AG04449 (cell line): ENCODE measurements at places on chromosomes 7 and 10.

- no peak for DNase-seq
Observed at GRCh38 chr10:25877296-25877695, 56.7 kb upstream of the MYO3A start.

DNA sequence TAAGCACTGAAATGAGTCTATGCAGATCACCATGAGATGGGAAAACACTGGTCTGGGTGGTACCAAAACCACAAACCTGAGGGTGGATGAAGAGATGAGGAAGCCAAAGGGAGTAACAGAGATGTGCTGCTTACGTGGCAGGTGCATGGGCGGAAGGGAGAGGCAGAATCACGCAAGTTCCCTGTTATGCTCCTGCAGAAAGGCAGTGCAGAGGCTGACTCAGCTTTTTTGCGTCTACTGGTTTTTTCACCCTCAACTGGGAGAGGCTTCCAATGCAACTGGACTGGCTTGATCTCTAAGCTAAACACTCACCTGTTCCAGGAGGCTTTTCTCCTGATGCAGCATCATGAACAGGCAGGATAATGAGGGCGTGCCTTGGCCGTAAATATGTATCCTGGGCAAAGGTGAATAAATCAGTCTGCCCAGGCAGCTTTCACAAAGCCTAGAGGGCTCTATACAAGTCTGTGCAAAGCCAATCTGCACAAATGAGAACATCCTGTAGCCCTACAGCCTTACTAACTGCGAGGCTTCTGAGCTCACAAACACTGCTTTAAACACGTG is 95.4 kb upstream of the AFAP1L2 start:
- DNase-seq, result no peak

GRCh38 chr7:147796581-147796980 is 794.0 kb upstream of the C7orf33 start:
- DNase-seq, result no peak

DNA sequence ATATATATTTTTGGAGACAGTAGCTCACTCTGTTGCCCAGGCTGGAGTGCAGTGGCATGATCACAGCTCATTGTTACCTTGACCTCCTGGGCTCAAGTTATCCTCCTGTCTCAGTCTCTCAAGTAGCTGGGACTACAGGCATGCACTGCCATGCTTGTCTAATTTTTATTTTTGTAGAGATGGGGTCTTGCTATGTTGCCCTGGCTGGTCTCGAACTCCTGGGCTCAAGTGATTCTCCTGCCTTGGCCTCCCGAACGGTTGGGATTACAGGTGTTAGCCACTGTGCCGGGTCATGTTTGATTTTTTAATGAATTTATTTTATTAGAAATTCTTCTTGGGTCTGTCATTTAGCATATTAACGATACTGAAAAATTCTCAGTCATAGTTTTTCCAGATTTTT is 70.5 kb downstream of the TMEM270 start:
- DNase-seq, result no peak
